ENCODE measurements at places on chromosomes 12 and 14.
A peak's percentile ranks its signal among the peaks of the same experiment; 100 is the strongest.

GRCh38 chr14:25026476-25027137, 23.3 kb downstream of the STXBP6 start:
- no peak for DNase-seq

GRCh38 chr12:100799770-100800169, 5.2 kb downstream of the ANO4 start:
- DNase-seq = no peak

GRCh38 chr12:30794591-30795409, 40.0 kb upstream of the CAPRIN2 start:
- no peak for DNase-seq

DNA sequence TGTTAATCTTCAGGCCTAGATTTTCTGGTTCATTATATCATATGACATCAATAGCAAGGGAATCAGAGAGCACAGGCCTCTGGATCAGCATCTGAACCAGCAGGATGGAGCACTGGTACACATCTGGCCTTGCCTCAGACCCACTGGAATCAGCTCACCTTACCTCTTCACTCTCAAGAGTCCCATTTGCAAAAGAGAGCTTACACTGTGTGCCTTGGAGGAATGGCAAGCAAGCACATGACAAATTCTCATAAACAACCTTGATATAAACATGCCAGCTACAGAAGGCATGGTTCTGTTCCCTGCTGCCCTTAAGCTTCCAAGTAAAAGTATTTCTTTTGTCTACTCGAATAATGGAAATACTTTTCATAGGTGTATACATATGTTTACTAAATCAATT, 128.6 kb upstream of the CPM start:
- DNase-seq = no peak

DNA sequence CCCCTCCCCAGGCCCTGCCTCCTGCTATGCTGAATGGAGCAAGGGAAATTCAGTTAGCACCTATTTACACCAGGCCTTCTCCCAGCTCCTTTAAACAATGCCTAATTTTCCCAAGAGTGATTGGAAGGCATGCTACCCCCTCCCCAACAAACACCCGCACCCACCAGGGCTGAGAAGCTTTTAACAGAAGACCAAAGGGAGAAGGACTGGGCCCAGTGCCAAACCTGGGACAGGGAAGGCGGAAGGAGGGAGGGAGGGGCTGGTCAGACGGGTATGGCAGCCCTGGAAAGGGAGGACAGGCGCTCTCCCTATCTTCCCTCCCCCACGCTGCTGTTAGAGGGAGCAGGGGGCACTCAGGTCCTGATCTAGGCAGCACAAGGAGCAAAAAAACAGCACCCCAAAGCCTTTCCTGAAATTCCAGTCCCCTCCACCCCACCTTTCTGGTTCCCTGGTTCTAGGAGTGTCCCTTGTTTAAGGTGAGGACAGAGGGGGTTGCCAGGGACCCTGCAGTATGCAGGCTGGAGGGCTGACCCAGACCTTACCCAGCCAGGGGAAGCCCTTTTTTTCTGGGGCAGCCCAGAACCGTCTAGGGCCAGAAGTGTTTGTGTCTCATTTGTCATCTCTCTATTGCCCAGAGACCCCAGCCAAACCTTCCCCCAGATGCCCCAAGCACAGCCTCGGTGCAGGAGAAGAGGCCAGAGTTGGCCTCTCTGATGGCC, 2.4 kb upstream of the KRT8 start:
- DNase-seq = no peak

- DNase-seq = no peak
Observed at GRCh38 chr12:92259291-92259690, 113.6 kb upstream of the BTG1 start.

GRCh38 chr12:57066245-57066644, 12.3 kb downstream of the NEMP1 start:
- no peak for DNase-seq

- no peak for DNase-seq
Observed at GRCh38 chr12:48810903-48811431, 7.3 kb upstream of the CACNB3 start.

GRCh38 chr12:1852076-1852475, 31.7 kb downstream of the LRTM2 start:
- no peak for DNase-seq

GRCh38 chr12:19744705-19745218, 305.5 kb downstream of the AEBP2 start:
- DNase-seq = no peak

- no peak for DNase-seq
Observed at GRCh38 chr12:65594409-65594808, 229.9 kb upstream of the HMGA2 start.

GRCh38 chr14:28151926-28152325, 614.7 kb upstream of the FOXG1 start:
- no peak for DNase-seq

DNA sequence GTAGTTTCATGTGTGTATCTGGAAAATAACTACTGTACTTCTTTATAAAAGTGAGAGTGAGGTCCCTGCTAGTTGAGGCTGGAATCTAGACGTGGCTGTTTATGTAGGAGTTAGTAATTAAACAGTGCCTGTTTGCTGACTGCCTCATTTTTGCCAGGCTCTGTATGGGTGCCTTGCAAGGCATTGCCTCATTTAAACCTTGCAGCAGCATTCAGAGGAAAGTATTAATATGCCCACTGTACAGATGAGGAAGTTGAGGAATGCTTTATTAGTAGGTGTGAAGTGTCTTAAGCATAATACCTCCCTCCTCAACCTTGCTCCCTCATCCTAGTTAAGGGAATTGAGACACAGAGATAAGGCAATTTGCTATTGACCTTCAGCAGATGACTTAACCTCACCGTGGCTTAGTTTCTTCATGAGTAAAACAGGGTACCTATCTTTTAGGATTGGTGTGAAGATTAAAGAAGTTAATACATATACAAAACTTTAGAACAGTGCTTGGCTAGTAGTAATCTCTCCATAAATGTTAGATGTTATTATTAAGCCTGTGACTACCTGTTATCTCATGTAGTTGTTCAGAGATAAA, 28.7 kb downstream of the PPM1A start:
- no peak for DNase-seq

GRCh38 chr12:51191516-51192283, 18.8 kb upstream of the TFCP2 start:
- no peak for DNase-seq

DNA sequence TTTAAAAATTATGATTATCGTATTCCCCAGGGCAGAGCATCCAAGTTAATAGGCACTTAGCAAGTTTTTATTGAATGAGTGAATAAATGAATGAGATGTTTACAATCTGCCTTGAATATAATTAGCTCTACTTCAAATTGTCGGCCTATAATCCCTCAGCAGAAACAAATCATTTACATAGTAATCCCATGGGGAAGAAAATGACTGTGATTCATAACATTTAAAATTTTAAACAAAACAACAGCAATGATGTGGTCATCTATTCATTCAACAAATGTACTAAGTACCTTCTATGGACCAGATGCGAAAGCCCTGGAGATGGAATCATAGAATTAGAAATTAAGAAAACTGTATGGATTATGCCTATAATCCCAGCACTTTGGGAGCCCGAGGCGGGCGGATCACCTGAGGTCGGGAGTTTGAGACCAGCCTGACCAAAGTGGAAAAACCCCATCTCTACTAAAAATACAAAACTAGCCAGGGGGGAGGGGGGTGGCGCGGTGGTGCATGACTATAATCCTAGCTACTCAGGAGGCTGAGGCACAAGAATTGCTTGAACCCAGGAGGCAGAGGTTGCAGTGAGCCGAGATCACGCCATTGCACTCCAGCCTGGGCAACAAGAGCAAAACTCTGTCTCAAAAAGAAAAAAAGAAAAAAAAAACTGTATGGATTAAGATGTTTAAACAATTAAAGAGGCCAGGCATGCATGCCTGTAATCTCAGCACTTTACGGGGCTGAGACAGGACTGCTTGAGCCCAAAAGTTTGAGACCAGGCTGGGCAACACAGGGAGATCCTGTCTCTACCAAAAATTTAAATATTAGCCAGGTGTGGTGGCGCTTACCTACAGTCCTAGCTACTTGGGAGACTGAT, 17.7 kb upstream of the MDM2 start:
- no peak for DNase-seq

DNA sequence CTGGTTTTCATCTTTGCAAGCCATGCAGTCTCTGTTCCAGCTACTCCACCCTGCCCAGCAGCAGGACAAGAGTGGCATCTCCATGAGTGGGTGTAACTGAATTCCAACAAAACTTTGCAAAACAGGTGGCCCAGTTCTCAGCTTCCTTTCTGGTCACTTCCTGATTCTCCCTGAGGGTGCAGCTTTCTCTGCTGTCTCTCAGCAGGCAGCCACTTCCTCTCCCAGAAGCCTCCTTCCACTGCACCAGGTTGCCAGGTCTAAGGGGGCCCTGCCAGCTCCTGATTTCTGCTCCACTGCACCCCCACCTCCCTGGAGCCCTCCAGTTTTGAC, 341.0 kb upstream of the FKBP4 start:
- no peak for DNase-seq

GRCh38 chr14:101730626-101731186, 30.8 kb upstream of the PPP2R5C start:
- no peak for DNase-seq

- no peak for DNase-seq
Observed at GRCh38 chr12:6613015-6613775, 6.0 kb upstream of the CHD4 start.

GRCh38 chr14:72975770-72976169, 49.5 kb downstream of the DCAF4 start:
- DNase-seq = no peak

- DNase-seq = no peak
Observed at GRCh38 chr14:30803185-30803584, 71.2 kb upstream of the COCH start.

GRCh38 chr12:59780605-59781135, 184.8 kb downstream of the SLC16A7 start:
- DNase-seq = no peak

- no peak for DNase-seq
Observed at GRCh38 chr12:118560733-118561132, 184.4 kb downstream of the SUDS3 start.

GRCh38 chr14:65334765-65335410, 77.6 kb upstream of the FUT8 start:
- no peak for DNase-seq

- no peak for DNase-seq
Observed at GRCh38 chr14:55540847-55541773, 38.9 kb upstream of the KTN1 start.

- no peak for DNase-seq
Observed at GRCh38 chr12:45827974-45828373, 98.5 kb downstream of the ARID2 start.

GRCh38 chr14:104855532-104856090, 9.5 kb upstream of the CEP170B start:
- DNase-seq = no peak

GRCh38 chr12:9796346-9796745, 30.9 kb upstream of the KLRF1 start:
- DNase-seq = no peak

- peak; percentile 22 for DNase-seq
Observed at GRCh38 chr12:53938326-53939140, at the start of gene HOXC13. Gene HOXC13 (plus strand): TSS chr12:53938831. CDS start chr12:53938907, 76 bp downstream.

DNA sequence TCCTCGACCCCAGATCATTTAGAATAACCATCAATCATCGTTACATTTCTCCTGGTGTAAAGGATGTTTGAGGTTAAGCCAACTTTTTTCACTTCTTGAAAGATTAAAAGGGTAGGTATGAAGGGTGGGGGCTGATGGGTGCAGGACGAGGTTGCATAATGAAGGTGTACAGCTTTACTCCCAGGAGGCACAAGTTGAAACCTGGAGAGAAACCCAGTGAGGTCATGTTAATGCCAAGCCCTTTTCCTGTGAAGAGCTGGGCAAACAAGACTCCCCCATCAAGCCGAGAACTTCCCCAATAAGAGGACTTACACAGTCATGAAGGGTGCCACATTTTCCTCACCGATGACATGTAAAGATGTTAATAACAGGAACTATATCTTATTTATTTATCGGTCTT, 84.3 kb downstream of the FZD10 start:
- DNase-seq = no peak

GRCh38 chr12:10151621-10152020, 20.3 kb downstream of the OLR1 start:
- DNase-seq = no peak

DNA sequence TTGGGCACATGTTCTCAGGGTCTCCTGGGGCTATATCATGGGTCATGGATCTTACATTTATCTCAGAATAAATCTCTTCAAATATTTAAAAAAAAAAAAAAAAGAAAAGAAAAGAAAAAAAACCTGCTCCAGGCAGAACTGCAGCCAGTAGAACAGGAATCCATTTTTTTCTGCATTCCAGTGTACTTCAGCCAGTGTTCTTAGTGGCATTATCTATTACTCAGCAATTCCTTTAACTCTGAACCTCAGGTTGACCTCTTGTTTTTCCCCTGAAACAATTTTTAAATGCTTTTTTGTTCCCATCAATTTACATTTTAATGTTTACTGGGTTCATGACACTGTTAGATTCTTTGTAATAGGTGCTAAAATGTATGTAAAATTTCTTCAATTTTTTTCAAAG, 66.7 kb upstream of the STXBP6 start:
- no peak for DNase-seq

- DNase-seq = no peak
Observed at GRCh38 chr12:18373181-18373580, 111.9 kb downstream of the PIK3C2G start.

Data from stimulated activated CD4-positive, alpha-beta T cell treated with anti-CD3 and anti-CD28 coated beads, Interleukin-1b, Interleukin-23, amount 100 ng/mL, for 1 hour (primary cell).